Panc1 (cell line): ENCODE measurements at places on chromosomes 5 and 9. TPM values are rescaled to one million over a fixed set of nuclear protein-coding genes. Genes with fewer than 3 reads are reported as not detected.

DNA sequence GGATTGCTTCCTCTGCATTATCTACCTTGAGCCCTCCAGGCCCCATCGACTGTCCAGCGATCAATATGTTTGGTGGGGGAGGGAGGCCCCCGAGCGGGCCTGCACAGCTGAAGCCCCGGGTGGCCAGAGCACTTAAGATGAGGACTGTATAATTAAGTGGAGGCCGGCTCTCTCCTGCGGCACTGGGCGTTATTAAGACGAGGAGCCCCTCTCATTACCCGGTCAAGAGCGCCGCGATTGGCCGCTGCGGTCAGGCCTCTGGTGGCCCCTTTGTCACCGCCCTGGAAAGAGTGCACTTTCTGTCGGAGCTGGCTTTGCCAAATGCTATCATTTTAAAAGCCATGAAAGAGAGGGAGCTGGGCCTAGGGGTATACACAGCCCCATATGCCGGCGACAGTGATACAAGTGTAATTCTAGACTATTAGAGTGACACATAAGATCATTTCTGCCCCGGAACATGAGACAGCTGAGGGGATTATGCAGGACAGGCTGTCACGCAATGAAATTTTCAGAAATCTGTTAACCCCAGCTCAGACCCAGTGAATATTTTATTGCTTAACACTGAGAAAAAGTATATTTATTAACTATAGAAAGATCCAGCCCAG is 106.3 kb upstream of the IRX1 start:
- no peaks in the 10 kb centered on the region for H3K27me3 ChIP-seq
- no peaks in the 10 kb centered on the region for H3K36me3 ChIP-seq
- no peaks in the 10 kb centered on the region for H3K4me1 ChIP-seq

DNA sequence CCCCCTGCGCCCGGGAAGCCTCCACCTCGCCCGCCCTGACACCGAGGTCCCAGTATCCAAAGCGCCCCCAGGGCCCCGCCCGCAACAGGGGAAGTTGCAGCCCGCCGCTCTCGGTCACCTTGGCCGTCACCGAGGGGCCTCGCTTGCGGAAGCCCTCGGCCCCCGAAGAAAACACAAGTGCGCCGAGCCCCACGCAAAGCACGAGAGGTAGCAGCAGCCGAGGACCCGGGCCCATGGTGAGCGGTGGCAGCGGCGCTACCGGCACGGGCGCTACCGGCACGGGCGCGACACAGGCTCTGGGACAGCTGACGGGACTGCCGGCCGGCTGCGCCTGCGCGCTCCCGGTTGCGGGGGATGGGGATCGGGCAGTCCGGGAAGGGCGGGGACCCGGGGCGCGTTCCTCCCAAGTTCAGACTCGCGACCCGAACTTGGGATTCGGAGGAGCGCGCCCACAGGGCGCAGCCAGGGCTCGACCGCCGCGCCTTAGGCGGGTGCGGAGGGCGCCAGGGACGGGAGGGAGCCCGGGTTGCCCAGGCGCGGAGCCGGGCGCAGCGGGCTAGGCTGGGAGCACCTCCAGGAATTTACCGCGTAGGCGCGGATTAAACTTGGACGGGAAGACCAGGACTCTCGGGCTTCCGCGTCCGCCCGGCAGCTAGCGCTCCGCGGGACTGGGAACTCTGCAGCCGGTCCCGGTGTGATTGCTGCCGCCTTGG is at the start of gene PPIC:
PPIC (minus strand) TSS at position 335 of the 713 bp plus-strand sequence; CDS start at position 235, 100 bp downstream.
- peak within 1 kb of the TSS; percentile 81 for H3K4me3 ChIP-seq
- H3K27ac ChIP-seq: peak within 1 kb of the TSS; percentile 95

DNA sequence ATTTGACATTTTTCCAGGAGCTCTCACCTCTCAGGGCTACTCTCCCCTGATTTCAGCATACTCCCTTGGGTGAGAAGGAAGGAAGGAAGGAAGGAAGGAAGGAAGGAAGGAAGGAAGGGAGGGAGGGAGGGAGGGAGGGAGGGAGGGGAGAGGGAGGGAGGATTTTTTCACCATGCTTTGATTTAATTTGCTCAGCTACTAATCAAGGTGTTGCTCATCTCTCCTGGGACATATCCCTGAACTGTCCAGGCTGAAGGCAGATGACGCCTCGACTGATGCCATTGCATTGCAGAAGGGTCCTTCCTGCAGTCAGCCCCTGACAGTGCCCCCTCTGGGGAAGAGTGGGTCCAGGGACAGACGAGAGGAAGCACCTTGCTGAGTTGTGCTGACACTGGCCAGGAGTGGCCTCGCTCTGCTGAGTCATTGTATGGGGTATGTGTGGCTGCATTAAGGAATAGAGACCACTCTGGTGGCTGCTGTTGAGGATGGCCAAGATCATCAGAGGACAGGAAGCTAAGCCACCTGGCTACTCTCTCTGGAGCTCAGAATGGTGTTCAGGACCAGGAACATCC is 43.6 kb upstream of the CRB2 start:
- H3K27me3 ChIP-seq: no peaks in the 10 kb centered on the region
- H3K4me3 ChIP-seq: no peak overlapping the region
- DNase-seq: no peak
- H3K4me1 ChIP-seq: no peaks in the 10 kb centered on the region
- H3K27ac ChIP-seq: no peak overlapping the region

DNA sequence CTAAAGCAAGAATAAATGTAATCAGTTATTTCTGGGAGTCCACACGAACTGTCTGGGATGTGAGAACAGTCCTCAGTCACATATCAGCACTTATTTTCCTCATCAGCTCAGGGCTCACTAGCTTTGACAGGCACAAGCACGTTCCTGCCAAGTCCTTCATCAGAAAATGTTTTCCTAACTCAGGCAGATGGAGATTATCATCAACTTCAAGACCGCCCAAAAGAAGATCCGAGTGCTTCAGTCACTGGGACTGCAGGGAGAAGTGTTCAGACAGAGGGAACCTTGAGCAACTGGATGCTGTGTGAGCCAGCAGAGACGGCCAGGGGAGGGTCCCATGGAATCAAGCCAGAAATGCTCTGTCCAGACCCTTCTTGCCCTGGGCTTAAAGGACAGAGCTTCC is 189.4 kb downstream of the NXNL2 start:
- no peak overlapping the region for H3K4me3 ChIP-seq
- no peaks in the 10 kb centered on the region for H3K4me1 ChIP-seq
- no peaks in the 10 kb centered on the region for H3K27me3 ChIP-seq
- H3K27ac ChIP-seq: no peak overlapping the region

- H3K4me3 ChIP-seq: no peak overlapping the region
- H3K36me3 ChIP-seq: no peaks in the 10 kb centered on the region; the same call in 1 of the 2 replicates
- no peak for DNase-seq
- H3K27me3 ChIP-seq: no peaks in the 10 kb centered on the region
- H3K4me1 ChIP-seq: no peaks in the 10 kb centered on the region
Observed at GRCh38 chr5:66818935-66819328, 222.7 kb downstream of the MAST4 start.

- no peaks in the 10 kb centered on the region for H3K27me3 ChIP-seq
Observed at GRCh38 chr5:168946363-168946762, 354.6 kb downstream of the SLIT3 start.

DNA sequence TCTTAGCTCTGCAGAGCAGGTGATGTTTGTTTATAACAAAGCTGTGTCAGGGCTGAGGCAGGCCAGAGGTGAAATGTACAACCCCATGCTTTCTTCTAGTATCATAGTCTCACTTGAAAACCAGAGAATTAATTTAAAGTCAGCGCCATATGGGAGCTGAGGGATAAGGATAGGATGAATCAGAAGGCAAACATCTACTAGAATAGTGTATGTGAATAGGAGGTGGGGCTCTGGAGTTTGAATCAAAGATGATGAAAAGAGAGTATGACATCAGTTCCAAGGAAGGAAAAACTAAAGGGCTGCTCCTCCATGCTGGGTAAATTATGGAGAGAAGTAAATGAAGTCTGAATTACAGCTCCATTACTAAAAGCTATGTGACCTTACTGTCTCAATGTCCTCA is 441.5 kb downstream of the RASEF start:
- no peak overlapping the region for H3K4me3 ChIP-seq
- no peak for DNase-seq
- H3K4me1 ChIP-seq: no peaks in the 10 kb centered on the region
- no peaks in the 10 kb centered on the region for H3K27me3 ChIP-seq

- H3K4me3 ChIP-seq: no peak overlapping the region
- no peak overlapping the region for H3K27ac ChIP-seq
Observed at GRCh38 chr9:105142406-105143135, 101.9 kb upstream of the SLC44A1 start.

- H3K4me1 ChIP-seq: no peaks in the 10 kb centered on the region
- no peaks in the 10 kb centered on the region for H3K27me3 ChIP-seq
- peaks cover 3% of the 10 kb centered on the region; the same call in 1 of the 2 replicates for H3K36me3 ChIP-seq
- no peak overlapping the region for H3K4me3 ChIP-seq
Observed at GRCh38 chr9:37508834-37509206, 23.1 kb downstream of the POLR1E start.

- H3K4me3 ChIP-seq: no peak overlapping the region
- H3K4me1 ChIP-seq: peaks cover 6% of the 10 kb centered on the region; the same call in 1 of the 2 replicates
- H3K27ac ChIP-seq: no peak overlapping the region
- no peaks in the 10 kb centered on the region for H3K27me3 ChIP-seq
Observed at GRCh38 chr5:55509796-55510522, 24.8 kb downstream of the PLPP1 start.

DNA sequence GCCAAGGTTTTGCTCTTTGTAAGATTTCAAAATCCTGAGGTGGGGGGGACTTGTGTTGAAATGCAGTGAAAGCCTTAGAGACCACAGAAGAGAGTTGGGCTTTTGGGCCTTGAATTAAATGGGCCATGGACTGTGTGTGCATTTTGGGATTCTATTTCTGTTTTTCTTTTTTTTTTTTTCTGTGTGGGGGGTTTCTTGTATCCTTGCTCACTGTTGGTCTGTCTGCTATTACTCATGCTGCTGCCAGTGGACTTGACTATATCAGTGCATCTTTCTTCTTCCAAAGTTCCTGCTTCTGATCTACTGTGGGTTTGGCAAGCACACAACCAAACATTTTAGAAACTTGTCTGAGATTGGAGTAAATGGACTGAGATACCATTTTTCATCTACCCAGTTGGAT is 344.9 kb downstream of the ARL15 start:
- H3K27ac ChIP-seq: no peak overlapping the region
- no peaks in the 10 kb centered on the region for H3K36me3 ChIP-seq
- no peaks in the 10 kb centered on the region for H3K4me1 ChIP-seq
- no peak overlapping the region for H3K4me3 ChIP-seq
- H3K27me3 ChIP-seq: no peaks in the 10 kb centered on the region

DNA sequence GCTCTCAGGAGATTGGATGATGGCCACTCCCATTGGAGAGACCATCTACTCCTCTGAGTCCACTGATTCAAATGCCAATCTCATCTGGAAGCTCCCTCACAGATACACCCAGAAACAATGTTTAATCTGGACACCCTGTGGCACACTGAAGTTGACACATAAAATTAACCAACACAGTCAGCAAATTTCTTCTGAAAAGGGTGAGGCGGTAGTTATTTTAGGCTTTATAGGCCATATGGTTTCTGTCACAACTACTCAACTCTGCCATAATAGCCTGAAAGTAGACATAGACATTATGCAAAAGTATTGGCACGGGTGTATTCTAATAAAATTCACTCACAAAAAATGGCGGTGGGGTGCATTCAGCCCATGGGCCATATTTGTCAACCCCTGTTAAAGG is 244.5 kb upstream of the VLDLR start:
- no peak overlapping the region for H3K4me3 ChIP-seq
- H3K27me3 ChIP-seq: no peaks in the 10 kb centered on the region
- H3K36me3 ChIP-seq: no peaks in the 10 kb centered on the region
- DNase-seq: no peak
- H3K4me1 ChIP-seq: no peaks in the 10 kb centered on the region
- H3K27ac ChIP-seq: no peak overlapping the region

- H3K27ac ChIP-seq: no peak within 1 kb of the TSS
- no peak within 1 kb of the TSS for H3K4me3 ChIP-seq
- no peaks in the 10 kb centered on the region for H3K36me3 ChIP-seq
Observed at GRCh38 chr5:141392429-141393198, at the start of gene PCDHGA8. Gene PCDHGA8, plus strand, starts transcription at chr5:141392633. Its CDS starts 181 bp downstream, at chr5:141392814.

DNA sequence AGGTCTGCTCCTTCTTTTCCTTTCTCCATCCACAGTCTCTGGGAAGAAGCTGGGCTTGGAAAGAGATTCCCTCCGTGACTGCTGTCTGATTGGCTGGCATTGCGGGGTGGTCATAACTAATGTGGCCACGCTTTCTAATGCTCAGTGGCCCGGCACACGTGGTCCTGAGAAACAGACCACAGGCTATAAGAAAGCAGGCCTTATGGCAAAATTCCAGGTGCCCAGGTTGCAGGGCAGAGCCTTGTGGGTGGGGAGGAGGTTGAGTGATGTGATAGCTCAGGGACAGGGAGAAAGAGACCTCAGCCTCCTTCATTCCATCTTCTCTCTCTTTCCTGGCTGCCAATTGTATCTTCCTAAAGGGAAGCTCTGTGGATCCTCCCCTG is 5.4 kb upstream of the SH3PXD2B start:
- H3K27ac ChIP-seq: no peak overlapping the region
- no peak for DNase-seq
- H3K4me3 ChIP-seq: no peak overlapping the region
- H3K36me3 ChIP-seq: no peaks in the 10 kb centered on the region
- peaks cover 17% of the 10 kb centered on the region for H3K4me1 ChIP-seq

DNA sequence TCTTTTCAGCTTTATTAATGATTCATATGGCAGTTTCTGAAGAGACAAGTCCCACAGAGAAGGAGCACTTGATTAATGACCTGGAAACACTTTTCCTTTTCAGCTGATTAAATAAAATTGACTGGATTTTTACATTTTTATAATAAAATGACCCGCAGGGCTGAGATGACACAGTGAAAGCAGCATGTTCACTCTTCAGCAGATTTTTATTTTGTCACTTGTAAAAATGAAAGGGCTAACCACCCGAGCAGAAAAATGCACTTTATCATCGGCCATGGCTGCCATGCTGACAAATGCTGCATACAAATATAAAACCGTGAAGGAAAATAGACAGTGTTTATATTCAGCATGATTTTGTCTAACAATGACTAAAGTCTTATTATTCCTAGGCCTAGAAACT is 321.6 kb upstream of the ITGA1 start:
- H3K4me3 ChIP-seq: no peak overlapping the region
- no peak overlapping the region for H3K27ac ChIP-seq
- H3K36me3 ChIP-seq: no peaks in the 10 kb centered on the region
- H3K4me1 ChIP-seq: no peaks in the 10 kb centered on the region
- no peak for DNase-seq

DNA sequence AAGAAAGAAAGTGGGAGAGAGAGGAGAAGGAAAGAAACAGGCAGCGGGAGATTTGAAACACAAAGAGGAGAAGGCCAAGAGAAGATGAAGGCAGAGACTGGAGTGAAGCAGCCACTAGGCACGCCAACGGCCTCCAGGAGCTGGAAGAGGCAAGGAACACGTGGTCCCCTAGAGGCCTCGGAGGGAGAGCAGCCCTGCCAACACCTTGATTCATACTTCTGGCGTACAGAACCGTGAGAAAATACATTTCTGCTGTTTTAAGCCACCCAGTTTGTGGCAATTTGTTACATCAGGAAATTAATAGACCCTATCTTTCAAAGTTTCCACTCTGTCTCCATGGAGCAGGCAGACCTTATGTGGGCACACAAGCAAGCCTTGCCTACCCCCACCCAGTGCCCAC is 133.4 kb downstream of the ACTL7B start:
- no peak overlapping the region for H3K4me3 ChIP-seq
- H3K27me3 ChIP-seq: no peaks in the 10 kb centered on the region
- H3K36me3 ChIP-seq: no peaks in the 10 kb centered on the region
- no peak for DNase-seq
- H3K4me1 ChIP-seq: no peaks in the 10 kb centered on the region
- no peak overlapping the region for H3K27ac ChIP-seq

The LCN6 gene
- not detected for total RNA-seq

The ERAP2 gene
- 15.5 TPM for total RNA-seq

The N4BP3 gene
- 2.3 TPM for total RNA-seq

The SAXO1 gene
- not detected for total RNA-seq

The BRINP1 gene
- total RNA-seq: not detected

The CCDC187 gene
- total RNA-seq: not detected
